ENCODE measurements at places on chromosomes 5 and 9. TPM values are rescaled to one million over a fixed set of nuclear protein-coding genes. Genes with fewer than 3 reads are reported as not detected.

DNA sequence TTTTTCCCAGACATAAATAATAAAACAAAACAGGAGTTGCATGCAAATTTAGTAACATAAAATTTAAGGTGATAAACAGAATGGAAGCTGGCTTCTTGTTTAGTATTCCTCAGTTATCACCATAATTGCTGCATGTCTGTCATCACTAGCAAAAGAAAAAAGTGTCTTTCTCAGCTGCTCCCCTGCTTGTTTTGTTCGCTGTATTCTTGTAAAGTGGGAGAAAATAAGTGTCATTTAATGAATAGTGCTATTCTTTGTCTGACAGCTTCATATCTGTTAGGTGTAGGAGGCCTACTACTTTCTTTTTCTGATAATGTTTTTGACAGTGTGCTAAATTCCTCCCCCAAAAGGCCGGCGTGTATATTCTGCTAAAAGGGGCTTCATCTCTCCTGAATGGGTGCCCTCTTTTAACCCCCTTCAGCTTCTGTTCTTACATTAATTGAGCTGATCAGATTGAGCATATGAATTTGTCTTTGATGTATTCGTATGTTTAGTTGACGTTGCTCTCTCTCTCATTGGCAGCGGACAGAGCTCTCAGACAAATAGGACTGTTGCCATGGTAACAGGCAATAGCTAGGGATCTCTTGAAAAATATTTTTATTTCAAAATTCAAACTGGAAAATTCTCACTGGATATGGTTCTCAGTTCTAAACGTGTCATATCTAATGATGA is 303.8 kb downstream of the KIAA0825 start:
- DNase-seq: no peak
- H3K27me3 ChIP-seq: no peaks in the 10 kb centered on the region
- H3K36me3 ChIP-seq: no peaks in the 10 kb centered on the region
- H3K4me3 ChIP-seq: no peak overlapping the region

- H3K4me1 ChIP-seq: peaks cover 97% of the 10 kb centered on the region
- H3K27me3 ChIP-seq: no peaks in the 10 kb centered on the region
- H3K4me3 ChIP-seq: peak overlapping the region; percentile 67
- H3K27ac ChIP-seq: peak overlapping the region; percentile 66
Observed at GRCh38 chr5:119304439-119305211, 51.2 kb upstream of the TNFAIP8 start.

DNA sequence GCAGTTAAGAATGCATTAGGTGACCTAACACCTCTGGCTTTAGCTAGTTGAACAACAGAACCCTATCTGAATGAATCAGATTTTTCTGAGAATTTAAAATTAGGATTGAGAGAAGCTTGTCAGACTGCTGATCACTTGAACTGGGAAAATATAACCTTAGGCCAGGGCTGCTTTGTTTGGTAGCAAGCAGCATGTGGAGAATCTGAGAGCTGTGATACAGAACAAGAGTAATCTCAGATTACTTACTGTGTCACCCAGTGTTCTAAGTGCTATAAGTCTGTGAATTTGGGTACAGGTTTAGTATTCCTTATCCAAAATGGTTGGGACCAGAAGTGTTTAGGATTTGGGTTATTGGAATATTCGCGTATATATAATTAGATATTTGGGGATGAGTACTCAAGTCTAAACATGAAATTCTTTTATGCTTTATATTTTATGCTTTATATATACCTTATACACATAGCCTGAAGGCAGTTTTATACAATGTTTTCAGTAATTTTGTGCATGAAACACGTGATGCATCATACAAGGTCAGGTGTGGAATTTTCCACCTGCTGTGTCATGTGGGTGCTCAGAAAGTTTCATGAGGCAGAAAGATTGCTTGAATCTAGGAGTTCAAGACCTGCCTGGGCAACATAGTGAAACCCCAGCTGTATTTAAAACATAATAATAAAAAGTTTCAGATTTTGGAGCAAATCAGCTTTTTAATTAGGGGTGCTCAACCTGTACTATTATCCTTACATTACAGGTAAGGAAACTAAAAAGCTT is 8.3 kb upstream of the CHD1 start:
- no peaks in the 10 kb centered on the region for H3K36me3 ChIP-seq
- DNase-seq: no peak
- H3K4me3 ChIP-seq: peak overlapping the region; percentile 21
- H3K4me1 ChIP-seq: peaks cover 67% of the 10 kb centered on the region
- H3K27me3 ChIP-seq: no peaks in the 10 kb centered on the region
- peak overlapping the region; percentile 18 for H3K27ac ChIP-seq

GRCh38 chr9:127166651-127167524 is 44.5 kb upstream of the ANGPTL2 start:
- DNase-seq: no peak
- no peaks in the 10 kb centered on the region for H3K27me3 ChIP-seq
- H3K36me3 ChIP-seq: no peaks in the 10 kb centered on the region

DNA sequence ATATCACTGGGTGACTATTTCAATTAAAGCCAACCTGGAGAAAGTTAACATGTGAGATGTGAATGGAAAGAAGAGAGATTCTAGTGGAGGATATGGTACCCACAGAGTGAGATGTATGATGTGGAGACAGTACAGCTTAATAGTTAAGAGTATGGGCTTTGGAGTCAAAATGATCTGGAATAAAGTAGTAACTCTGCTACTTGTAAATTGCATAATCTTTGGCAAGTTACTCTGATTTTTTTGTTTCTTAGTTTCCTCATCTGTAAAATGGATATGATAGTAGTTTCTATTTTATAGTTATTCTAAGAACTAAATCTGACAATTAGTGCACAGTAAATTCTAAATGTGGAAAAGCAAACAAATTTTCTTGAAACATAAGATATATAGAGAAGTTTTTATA is 79.2 kb downstream of the ISOC1 start:
- H3K27ac ChIP-seq: no peak overlapping the region
- H3K4me1 ChIP-seq: no peaks in the 10 kb centered on the region
- no peaks in the 10 kb centered on the region for H3K27me3 ChIP-seq
- DNase-seq: no peak
- no peaks in the 10 kb centered on the region for H3K36me3 ChIP-seq

DNA sequence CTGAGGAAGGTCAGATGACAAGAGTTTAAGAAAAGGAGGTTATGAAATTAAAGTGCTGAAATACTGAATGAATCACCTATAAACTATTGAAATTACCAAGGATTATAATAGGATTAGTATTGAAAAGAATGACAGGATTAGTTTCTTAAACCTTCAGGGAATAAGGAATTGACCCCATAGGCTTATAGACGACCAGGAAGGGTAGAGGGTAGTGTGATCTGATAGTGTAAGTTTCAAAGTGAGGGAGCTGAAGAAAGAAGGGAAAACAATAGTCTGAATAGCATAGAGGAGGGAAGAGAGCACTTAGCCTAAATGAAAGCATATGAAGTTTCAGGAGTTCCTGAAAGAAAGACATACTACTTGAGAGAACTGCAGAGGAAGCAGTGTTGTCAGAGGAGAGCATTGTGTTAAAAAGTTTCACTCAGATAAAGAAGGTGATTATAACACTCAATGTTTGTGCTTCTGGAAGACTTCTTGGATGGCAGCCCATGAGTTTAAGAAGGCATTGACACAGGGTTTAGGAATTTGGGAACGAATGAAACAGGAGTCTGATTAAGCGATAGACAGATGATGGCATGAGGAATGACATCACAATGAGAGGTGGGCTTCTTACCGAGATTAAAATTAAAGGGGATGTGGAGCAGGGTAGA is 557.9 kb upstream of the GRAMD2B start:
- DNase-seq: no peak
- no peak overlapping the region for H3K27ac ChIP-seq
- no peaks in the 10 kb centered on the region for H3K27me3 ChIP-seq
- no peak overlapping the region for H3K4me3 ChIP-seq
- no peaks in the 10 kb centered on the region for H3K4me1 ChIP-seq

GRCh38 chr9:75299324-75299723 is 211.0 kb downstream of the OSTF1 start:
- H3K4me3 ChIP-seq: no peak overlapping the region
- no peaks in the 10 kb centered on the region for H3K36me3 ChIP-seq
- DNase-seq: no peak
- no peaks in the 10 kb centered on the region for H3K4me1 ChIP-seq
- H3K27me3 ChIP-seq: no peaks in the 10 kb centered on the region
- no peak overlapping the region for H3K27ac ChIP-seq

- no peak for DNase-seq
- H3K4me3 ChIP-seq: no peak overlapping the region
- peaks cover 3% of the 10 kb centered on the region for H3K36me3 ChIP-seq
- no peaks in the 10 kb centered on the region for H3K27me3 ChIP-seq
- peaks cover 7% of the 10 kb centered on the region for H3K4me1 ChIP-seq
Observed at GRCh38 chr9:72539824-72540347, 18.5 kb downstream of the TMC1 start.

- no peaks in the 10 kb centered on the region for H3K4me1 ChIP-seq
- no peak overlapping the region for H3K27ac ChIP-seq
Observed at GRCh38 chr9:82057805-82058204, 69.2 kb downstream of the SPATA31D1 start.

- peaks cover under 1% of the 10 kb centered on the region for H3K36me3 ChIP-seq
- no peaks in the 10 kb centered on the region for H3K27me3 ChIP-seq
- H3K4me3 ChIP-seq: no peak overlapping the region
- DNase-seq: no peak
- peaks cover 38% of the 10 kb centered on the region for H3K4me1 ChIP-seq
Observed at GRCh38 chr5:40499007-40499406, 180.7 kb upstream of the PTGER4 start.

DNA sequence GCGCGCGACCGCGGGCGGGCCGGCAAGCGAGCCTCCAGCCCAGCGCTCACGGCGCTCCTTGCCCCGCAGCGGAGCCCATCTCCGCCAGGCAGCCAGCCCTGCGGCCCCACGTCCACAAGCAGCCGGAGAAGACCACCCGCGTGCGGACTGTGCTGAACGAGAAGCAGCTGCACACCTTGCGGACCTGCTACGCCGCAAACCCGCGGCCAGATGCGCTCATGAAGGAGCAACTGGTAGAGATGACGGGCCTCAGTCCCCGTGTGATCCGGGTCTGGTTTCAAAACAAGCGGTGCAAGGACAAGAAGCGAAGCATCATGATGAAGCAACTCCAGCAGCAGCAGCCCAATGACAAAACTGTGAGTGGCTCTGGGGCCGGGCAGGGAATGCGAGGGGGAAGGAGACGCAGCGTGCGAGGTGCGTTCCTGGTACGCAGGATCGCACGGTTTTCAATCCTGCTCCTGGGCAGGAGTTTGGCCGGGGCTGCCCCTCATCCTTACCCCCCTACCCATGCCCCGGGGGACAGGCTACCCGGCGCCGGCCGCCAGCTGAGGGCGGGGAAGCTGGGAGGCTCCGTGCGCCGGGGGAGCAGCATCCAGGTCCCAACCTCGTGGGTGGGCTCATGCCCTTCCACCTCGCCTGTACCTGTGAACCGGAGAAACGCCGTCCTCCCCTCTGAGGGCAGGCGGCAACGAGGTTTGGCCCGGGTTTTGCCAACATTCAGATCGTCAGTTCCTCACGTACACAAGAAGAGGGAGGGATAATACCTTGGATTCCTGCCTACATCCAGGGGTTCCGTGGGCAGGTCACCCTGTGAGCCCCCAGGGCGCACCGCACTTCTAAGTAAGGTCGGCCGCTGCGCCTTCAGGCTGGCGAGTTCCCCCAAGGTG is 6.6 kb downstream of the ISL1 start:
- DNase-seq: no peak
- no peak overlapping the region for H3K4me3 ChIP-seq
- H3K36me3 ChIP-seq: peaks cover 1% of the 10 kb centered on the region
- H3K27me3 ChIP-seq: peaks cover 68% of the 10 kb centered on the region
- no peaks in the 10 kb centered on the region for H3K4me1 ChIP-seq

- no peak overlapping the region for H3K4me3 ChIP-seq
- H3K36me3 ChIP-seq: no peaks in the 10 kb centered on the region
- no peaks in the 10 kb centered on the region for H3K4me1 ChIP-seq
- DNase-seq: peak; percentile 29
- no peaks in the 10 kb centered on the region for H3K27me3 ChIP-seq
- H3K27ac ChIP-seq: no peak overlapping the region
Observed at GRCh38 chr9:116494815-116495634, 192.1 kb upstream of the TRIM32 start.

DNA sequence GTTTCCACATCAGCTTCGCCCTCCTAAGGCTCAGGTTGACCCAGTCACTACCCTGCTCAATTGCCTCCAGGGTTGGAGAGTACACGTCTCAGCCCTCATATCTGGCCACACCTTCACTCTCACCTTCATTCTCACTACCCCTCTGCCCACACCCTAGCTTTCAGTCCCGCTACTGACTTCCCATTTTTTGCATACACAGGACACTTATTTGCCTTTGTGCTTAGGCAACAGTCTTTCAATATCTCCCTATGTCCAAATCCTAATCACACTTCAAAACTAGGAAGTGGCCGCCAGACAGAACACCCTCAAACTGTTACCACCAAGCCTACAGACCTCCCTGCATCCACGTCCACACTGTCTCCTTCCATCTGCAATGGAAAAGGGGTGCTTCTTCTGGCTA is 10.9 kb downstream of the MCTP1 start:
- DNase-seq: no peak
- H3K4me1 ChIP-seq: no peaks in the 10 kb centered on the region
- H3K4me3 ChIP-seq: no peak overlapping the region
- H3K27me3 ChIP-seq: peaks cover 21% of the 10 kb centered on the region
- no peaks in the 10 kb centered on the region for H3K36me3 ChIP-seq

GRCh38 chr5:81207009-81207408 is 26.1 kb upstream of the CKMT2 start:
- no peak for DNase-seq
- H3K4me1 ChIP-seq: peaks cover 10% of the 10 kb centered on the region
- no peak overlapping the region for H3K27ac ChIP-seq
- H3K36me3 ChIP-seq: no peaks in the 10 kb centered on the region
- H3K27me3 ChIP-seq: no peaks in the 10 kb centered on the region
- no peak overlapping the region for H3K4me3 ChIP-seq

DNA sequence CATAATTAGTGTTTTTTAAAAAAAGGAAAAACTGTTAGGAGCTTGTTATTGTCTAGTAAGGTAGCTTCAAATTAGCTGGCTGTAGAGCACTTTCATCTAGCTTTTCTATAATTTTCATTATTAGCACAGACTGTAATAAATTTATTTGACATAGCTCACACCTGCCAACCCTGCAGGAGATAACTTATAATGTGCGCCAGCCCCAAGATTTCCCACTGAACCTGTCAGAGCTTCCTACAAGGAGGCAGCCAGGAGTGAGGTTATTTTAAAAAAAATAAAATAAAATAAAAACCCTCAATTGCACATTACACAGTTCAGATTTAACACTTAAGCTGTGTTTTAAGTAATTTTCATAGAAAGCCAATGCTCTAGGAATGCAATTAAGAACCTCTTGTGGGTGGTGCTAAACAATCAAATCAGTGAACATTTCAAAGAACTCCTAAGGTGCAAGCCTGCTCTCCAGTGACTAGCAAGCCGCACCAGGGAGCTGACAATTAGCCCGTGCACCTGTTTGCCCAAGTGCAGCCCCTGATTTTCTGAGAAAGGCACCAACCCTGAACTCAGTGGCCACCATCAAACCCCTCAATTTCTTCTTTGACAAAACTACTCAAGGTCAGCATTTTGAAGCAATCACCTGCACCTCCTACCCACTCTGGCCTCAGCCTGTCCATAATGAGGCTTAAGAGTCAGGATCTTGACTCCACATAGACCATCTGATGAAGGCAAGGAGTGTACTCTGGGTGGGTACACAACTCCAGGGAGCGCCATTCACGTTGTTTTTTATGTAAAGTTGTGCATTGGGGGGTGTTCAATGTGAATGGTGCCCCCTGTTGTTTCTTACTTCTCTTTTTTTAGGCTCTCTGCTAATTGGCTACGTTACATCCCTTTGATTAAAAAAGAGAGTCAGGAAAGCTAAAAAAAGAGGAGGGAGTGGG is 385.3 kb upstream of the WWC1 start:
- no peaks in the 10 kb centered on the region for H3K4me1 ChIP-seq
- DNase-seq: no peak
- H3K27me3 ChIP-seq: no peaks in the 10 kb centered on the region
- H3K27ac ChIP-seq: no peak overlapping the region

The LAMC3 gene
- 0.65 TPM for total RNA-seq

The NUDT12 gene
- 0.24 TPM for total RNA-seq

The SLC25A46 gene
- 57.4 TPM for total RNA-seq

The JAKMIP2 gene
- total RNA-seq: 6.3 TPM

All from activated T-cell treated with anti-CD3 and anti-CD28 coated beads, Interleukin-2, amount 50 U/mL, for 72 hours (primary cell).